ENCODE measurements at places on chromosomes 2 and 18. TPM values are rescaled to one million over a fixed set of nuclear protein-coding genes. Genes with fewer than 3 reads are reported as not detected.

The PRKAG3 gene
- total RNA-seq, result not detected

The TSPYL6 gene
- not detected for total RNA-seq

The HAAO gene
- not detected for total RNA-seq

The PELI1 gene
- total RNA-seq, result 6.4 TPM

The MAP3K19 gene
- total RNA-seq, result not detected

The CPLX4 gene
- not detected for total RNA-seq

The CTNNA2 gene
- not detected for total RNA-seq

The CXCR4 gene
- 3.2 TPM for total RNA-seq

The HSPE1 gene
- total RNA-seq, result 109 TPM

The TBR1 gene
- total RNA-seq, result not detected

The EFHD1 gene
- total RNA-seq, result 0.37 TPM

The FOXD4L1 gene
- total RNA-seq, result 0.15 TPM

The GKN1 gene
- total RNA-seq, result not detected

The ADD2 gene
- 0.05 TPM for total RNA-seq

The KLHL14 gene
- not detected for total RNA-seq

The COX5B gene
- total RNA-seq, result 311 TPM

The IL36B gene
- not detected for total RNA-seq

The SKOR2 gene
- not detected for total RNA-seq

The ADRA2B gene
- total RNA-seq, result 4.8 TPM

The DPP4 gene
- total RNA-seq, result 101 TPM

The WDR43 gene
- total RNA-seq, result 31.0 TPM

The SERPINB7 gene
- not detected for total RNA-seq

The ZBTB7C gene
- 0.29 TPM for total RNA-seq

The LIPT1 gene
- 4.2 TPM for total RNA-seq

The NPPC gene
- not detected for total RNA-seq

The GPD2 gene
- 10.9 TPM for total RNA-seq

The VWA3B gene
- not detected for total RNA-seq

The ALPP gene
- not detected for total RNA-seq

All from cardiac ventricle fibroblast (primary cell).